COLO829 (cell line): ENCODE measurements at places on chromosomes 12 and 14.
A peak's percentile ranks its signal among the peaks of the same experiment; 100 is the strongest.

GRCh38 chr14:47833011-47833410 is 157.6 kb upstream of the MDGA2 start:
- no peak for DNase-seq

GRCh38 chr14:72962829-72963312 is 36.6 kb downstream of the DCAF4 start:
- DNase-seq = peak; percentile 87

- DNase-seq = no peak
Observed at GRCh38 chr14:93051600-93052546, 63.9 kb downstream of the ITPK1 start.

GRCh38 chr14:30607156-30607780 is 14.9 kb upstream of the SCFD1 start:
- no peak for DNase-seq

- no peak for DNase-seq
Observed at GRCh38 chr12:103908877-103909276, 21.3 kb upstream of the HSP90B1 start.

GRCh38 chr12:1593174-1594005 is 991 bp downstream of the FBXL14 start:
- DNase-seq = no peak

GRCh38 chr14:103960457-103961055 is 18.2 kb upstream of the RD3L start:
- no peak for DNase-seq

GRCh38 chr12:58211211-58211610 is 269.8 kb downstream of the ATP23 start:
- no peak for DNase-seq

GRCh38 chr12:26848156-26848825 is 15.3 kb upstream of the ITPR2 start:
- DNase-seq = no peak

DNA sequence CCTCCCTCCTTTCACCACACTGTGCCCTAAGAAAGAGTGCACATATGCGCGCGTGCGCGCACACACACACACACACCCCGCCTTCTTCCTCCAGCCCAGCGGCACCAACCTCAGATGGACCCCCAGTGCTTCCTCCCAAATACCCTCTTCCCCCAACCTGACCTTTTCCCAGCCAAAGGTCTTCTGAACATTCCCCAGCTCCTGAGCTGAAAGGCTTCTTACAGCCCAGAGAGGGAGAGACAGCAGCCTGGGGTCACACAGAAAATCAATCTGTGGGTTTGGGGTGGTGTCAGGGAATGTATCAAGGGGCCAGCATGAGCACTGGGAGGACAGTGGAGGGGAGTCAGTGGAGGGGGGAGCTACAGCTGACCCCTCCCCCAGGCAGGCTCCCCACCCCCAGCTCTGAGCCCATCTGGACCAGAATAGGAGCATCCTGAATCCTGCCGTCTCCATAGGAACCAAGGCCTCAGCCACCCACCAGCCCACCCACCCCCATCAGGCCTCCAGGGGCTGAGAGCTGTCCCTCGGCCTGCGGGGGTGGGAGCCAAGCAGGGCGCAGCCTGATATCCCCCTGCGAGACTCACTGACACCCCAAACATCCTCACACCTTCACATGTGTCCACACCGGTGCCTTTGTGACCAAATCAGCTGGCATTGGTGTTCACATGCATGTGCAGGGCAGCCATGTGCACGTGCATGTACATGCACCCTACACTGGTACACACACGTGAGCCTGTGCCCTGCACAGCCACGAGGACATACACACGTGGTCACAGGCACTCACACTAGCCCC is 5.7 kb downstream of the RASAL1 start:
- DNase-seq = no peak

- no peak for DNase-seq
Observed at GRCh38 chr12:100295764-100296555, 29.0 kb downstream of the SCYL2 start.

GRCh38 chr12:72272731-72273498 is 745 bp downstream of the TRHDE start:
- DNase-seq = no peak

DNA sequence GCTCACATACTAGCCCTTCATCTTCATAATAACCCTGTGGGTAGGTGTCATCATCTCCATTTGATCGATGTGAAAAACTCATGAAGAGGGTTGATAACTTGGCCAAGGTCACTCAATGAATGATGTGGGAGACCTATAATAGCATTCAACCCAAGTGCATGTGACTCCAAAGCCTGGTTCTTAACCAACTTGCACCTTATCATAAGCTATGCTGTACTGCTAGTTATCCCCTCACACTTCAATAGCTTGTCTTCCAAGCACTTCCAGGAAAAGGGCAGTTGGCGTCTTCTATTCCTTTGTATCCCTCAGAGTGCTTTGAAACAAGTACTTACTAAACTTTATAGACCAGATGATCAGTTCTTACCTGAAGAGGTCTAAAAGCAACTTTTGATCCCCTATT is 15.2 kb downstream of the VIPAS39 start:
- DNase-seq = no peak

- DNase-seq = no peak
Observed at GRCh38 chr12:73465106-73465505, 1072.5 kb upstream of the ATXN7L3B start.

GRCh38 chr12:24025153-24025798 is 75.8 kb upstream of the SOX5 start:
- no peak for DNase-seq

DNA sequence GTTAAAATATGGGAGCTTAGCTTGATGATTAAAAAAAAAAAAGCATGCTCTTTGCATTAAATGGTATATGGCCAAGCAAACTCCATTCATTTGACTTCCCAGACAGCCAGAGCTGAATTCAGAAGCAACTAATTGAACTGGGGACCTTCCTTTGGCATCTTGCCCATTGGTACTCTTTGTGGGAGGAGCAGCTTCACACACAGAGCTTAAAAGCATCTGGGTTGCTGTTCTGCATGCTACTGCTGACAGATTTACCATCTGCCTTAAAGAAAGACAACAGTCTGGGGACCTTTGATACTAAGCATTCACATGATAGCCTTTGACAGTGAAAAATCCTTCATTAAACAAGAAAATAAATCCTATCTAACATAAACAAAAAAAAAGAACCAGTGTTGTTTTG is 977.9 kb downstream of the TMTC2 start:
- DNase-seq = no peak

GRCh38 chr12:93979189-93979588 is 169.2 kb upstream of the PLXNC1 start:
- no peak for DNase-seq

DNA sequence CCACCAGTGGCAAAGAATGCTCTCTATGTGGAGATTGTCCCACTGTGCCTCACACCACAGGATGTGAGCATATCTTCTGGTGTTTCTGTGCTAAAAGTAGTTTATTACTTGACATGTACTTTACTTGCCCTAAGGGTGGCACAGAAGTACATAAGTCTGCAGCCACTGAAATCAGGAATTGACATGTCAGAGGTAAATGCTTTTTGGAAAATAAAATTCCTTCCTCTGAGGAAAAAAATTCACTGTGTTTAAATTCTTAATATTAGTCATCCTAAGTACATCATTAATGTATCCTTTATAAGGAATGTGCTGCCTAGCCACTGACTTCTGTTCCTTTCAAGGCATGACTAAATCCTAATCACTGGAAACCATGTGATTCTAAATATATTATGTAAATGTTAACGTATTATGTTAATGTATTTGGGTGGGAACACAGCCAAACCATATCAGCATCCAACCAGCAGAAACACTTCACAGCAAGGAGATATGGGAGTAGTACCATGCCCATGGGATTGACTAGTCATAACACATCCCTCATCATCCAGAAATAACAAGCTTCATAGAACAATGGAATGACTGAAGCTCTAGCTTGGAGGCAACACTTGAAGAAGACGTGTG is 239.7 kb upstream of the PPFIA2 start:
- peak; percentile 35 for DNase-seq

DNA sequence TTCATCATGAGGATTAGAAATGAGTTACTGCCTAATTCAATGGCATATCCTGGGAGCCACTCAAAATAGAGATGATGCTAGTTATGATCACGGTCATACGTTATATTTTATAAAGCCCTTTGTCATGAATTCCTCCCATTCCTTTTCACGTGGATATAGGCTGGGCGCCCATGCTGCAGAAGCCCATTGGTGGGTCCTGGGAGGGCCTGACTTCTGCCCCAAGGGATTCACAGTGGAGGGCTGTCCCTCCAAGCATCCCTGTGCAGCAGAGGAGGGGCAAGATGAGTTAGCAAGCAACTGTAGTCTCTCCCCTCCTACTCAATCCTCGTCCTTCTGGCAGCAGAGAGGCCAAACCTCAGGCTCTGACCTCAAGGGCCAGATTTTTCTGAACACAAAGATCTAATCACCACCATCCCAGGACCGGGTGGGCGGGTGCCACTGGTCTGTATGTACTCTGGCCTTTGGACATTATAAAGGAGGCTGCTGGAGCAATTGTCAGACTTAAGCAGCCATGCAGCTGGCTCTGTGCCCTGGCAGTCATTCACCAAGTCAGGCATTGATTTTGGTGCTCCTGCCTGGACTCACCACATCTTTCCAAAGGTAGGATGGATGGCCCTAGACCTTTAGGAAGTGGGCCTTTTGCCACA is 8.6 kb downstream of the GLTP start:
- peak; percentile 23 for DNase-seq

DNA sequence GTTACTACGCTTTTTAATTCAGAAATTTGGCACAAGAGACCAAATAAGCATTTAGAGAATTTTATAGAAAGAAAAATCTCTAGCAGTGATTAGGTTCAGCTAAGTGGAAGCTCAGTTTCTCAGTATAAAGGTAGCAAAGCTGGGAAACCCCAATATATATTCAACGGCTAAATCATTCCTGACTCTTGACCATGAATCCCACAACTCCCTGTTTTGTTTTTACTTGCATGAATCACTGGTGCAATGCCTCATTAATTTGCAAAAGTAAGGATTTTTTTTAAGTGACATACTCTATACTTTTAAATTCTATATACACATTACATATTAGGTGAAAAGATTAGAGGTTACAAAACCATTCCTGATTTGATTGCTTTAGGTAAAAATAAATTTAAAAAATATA is 74.3 kb upstream of the PLEKHG7 start:
- no peak for DNase-seq

- no peak for DNase-seq
Observed at GRCh38 chr14:95340201-95340697, 20.5 kb upstream of the CLMN start.

DNA sequence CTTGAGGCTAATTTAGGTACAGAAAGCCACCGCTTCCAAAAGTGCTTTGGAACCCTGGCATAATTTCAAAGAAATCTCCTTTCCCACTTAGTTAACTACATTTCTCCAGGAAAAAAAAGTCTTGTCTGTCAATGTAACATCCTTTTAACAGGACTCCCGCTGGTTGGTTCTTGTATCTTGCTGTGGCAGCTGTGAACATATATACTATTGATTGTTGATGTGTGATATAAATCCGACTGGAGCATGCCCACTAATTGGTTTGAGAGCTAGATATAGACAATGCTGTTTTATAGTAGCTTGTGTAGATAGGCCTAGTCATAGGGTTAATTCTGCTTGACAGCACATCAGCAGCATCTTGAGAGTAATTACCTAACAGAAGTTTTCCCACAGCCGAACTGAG is 89.6 kb downstream of the MSRB3 start:
- no peak for DNase-seq

- no peak for DNase-seq
Observed at GRCh38 chr14:55297611-55298499, 26.6 kb downstream of the FBXO34 start.

GRCh38 chr14:67411820-67412421 is at the start of gene PLEK2:
Gene PLEK2 (minus strand): TSS chr14:67412165. CDS start chr14:67412059, 106 bp downstream.
- DNase-seq = no peak

- DNase-seq = no peak
Observed at GRCh38 chr12:120367924-120368788, 808 bp downstream of the MSI1 start.

DNA sequence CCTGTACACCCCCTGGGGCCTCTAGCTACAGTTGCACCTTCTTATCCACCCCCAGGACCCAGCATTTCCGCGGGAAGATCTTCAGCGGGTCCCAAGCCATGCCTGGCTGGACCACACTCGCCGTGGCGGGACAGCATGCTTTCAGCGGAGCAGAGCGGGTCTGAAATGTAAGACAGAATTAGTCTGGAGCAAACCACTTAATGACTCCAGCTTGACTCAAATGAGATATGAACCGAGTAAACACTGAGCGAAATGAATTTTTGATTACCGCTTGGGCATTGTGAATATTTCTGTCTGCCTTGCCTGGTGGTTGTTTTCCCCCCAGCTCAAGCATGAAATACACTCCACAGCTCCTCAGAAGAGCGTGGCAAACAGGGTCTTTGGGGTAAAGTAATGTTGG is 60.8 kb downstream of the SLC24A4 start:
- DNase-seq = no peak

GRCh38 chr12:62308201-62308600 is 48.0 kb downstream of the USP15 start:
- DNase-seq = no peak

GRCh38 chr14:89013698-89014568 is 189.5 kb downstream of the TTC8 start:
- DNase-seq = no peak

DNA sequence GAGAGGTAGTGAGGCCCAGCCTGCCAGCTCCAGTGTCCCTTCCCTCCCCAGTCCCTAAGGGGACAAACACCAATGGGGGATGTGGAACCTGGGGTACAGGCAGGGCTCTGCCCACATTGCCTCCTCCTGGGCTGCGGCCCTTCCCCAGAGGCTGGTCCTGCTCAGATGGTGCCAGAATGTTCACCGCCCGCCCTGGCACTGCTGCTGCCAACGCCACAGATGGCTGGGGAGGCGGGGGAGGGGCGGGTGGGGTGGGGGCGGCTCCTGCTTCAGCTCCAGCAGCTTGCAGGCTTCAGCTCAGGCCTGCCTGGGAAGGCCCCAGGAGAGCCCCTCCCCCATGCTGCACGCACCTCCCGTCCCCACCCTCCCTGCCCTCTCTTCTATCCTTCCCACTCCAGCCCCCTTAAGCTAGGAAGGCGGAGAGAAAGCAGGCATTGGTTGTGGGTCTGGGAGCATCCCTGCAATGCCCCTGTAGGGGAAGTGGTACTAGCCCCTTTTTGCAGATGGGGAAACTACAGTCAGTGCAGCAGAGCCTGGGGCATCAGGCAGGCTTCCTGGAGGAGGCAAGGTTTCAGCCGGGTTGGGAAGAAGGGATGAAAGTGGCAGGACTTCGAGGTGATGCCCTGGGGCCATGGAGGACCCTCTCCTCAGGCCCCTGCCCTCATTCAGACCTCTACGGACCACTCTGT is 2.0 kb upstream of the BEGAIN start:
- no peak for DNase-seq

DNA sequence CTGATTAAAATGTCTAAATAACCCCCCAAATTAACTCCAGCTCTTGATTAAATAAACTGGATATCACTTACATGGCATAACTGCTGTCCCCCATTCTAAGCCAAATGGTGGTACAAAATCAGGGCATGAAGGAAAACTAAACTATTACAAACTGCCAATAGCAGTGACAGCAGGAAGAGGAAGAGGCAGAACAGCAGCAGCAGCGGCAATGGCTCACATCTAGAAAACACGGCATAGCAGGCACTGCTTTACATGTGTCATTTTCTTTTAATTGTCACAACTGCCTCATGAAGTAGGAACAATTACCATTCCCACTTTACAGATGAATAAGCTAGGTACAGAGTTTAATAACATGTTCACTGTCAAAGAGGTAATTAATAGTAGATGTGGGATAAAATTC is 92.0 kb downstream of the EPS8 start:
- DNase-seq = no peak
